CD4-positive, alpha-beta T cell treated with Interleukin-4 for 1 hour (primary cell): ENCODE measurements at places on chromosomes 2 and 18.
A peak's percentile ranks its signal among the peaks of the same experiment; 100 is the strongest.

DNA sequence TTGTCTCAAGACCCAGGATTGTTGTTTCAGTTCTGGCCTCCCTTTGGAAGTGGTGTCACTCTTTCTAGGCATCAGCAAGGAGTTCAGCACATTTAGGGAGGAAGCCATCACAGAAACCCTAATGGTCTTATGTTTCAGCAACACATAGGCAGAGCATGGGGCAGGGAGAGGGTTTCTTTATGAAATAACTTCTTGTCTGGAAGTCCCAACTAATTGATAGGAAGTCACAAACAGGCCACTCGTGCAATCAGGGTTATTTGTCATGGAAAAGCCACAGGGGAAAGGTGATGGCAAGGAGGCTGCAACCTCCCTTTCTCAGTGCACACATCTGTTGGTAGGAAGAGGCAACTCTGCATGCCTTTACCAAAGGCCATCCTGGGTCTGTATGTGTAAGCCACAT is 103.0 kb downstream of the BCL11A start:
- DNase-seq, result no peak

GRCh38 chr18:71426441-71426840 is 1117.7 kb downstream of the CBLN2 start:
- no peak for DNase-seq

DNA sequence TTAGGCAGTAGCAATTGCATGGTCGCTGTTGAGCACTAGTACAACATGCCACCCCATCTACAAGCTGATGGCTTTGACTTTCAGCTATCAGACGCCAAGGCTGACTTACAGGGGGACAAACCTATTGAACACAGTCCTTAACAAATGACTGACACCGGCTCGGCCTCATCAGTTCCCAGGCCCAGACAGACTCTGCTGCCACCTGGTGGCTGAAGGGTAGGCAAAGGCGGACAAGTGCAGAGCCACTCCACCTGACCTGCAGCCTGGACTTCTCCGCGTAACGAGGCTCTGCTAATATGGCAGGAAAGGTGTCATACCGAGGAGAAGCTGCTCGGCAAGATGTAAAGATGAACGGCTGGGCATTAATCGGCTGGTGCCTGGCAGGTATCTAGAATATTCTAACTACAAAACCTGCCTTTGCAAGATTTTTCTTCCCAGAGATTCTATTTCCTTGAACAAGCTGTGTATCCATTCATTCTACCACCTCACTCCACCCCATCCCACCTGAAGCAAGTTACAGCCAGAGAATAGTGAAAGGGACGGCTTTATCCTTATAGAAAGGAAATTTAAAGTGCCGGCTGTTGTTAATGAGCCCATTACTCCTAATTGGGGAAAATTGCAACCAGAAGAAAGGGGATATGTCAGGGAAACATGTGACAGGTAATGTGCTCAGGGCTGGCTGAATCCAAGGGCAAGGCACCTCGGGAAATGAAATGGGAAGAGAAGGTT is 67.4 kb downstream of the STEAP3 start:
- DNase-seq, result no peak

DNA sequence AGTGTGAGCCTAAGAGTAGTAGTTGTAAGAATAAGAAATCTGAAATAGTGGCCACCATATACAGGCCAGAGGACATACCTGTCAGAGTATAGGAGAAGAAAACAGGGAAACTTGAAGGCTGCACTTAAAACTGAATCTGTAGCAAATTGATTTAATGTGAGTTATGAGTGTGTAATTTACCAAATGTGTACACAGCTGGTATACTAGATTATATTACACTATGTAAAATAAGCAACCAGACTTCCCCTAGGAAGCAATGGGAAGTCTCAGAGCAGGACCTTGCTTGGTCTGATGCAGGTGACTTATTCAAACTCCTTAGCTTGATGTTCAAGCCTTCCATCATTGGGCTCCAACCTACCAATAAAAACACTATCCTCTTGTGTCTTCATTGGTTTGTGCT is 17.3 kb upstream of the EPC2 start:
- DNase-seq, result no peak

DNA sequence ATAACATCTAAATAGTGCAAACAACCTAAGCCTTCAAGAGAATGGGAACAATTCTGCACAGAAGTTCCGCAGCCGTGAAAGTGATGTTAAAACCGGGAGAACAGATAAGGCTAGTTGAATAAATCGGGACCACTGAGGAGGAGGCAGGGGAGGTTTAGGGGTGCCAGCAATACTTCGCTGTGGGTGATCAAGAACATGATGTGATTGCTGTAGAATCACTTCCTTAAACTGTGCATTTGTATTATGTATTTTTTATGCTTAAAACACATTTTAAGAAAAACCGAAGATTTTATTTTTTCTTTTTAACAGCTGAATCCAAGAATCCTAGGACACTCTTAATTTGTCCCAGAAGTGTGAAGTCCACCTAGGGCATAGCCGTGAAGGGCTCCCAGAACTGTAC is 33.6 kb downstream of the TTC32 start:
- no peak for DNase-seq

DNA sequence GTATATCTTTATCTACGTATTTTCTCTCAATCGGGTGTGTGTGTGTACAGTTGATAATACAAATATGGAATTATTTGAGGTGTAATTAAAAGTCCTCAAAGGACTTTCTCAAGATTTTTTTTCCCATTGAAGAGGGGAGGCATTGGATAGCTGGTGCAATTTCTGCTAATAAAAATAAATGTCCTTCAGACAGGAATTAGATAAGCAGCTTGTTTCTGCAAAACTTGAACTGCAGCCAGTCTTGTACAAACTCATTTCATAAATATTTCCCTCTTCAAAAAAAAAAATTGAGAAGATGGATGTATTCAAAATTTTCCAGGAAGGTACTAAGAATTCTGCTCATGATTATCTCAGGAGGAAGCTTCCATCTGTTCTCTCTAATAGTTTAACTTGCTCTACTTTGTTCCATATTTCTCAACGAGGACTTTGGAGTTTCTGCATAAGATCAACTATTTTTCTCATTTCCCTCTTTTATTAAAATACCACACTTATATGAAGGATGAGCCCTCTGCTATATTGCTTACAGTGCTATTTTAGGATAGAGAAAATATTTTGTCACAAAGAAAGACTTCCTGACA is 33.0 kb upstream of the GLS start:
- DNase-seq, result no peak

DNA sequence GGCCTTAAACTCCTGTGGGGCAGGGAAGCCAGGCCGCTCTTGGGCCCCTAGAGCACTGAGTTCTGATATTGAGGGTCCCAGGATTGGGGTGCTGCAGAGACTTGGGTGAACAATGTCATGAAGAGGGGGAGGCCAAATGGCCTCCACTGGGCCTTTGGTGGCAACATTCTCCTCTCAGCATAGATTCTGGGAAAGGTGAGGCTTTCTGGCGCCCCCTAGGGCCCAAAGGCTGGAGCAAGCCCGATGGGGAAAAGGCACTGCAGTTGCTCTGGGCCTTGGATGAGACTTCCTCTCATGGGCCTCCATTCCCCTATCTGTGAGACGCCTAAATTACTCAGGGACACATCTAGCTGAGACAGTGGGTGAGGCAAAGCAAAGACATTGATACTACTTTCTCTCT is 84.8 kb downstream of the ACAA2 start:
- peak; percentile 8 for DNase-seq
